ENCODE measurements at places on chromosomes 5 and 9.

- DNase-seq, result no peak
Observed at GRCh38 chr9:125633116-125633745, 73.8 kb downstream of the MAPKAP1 start.

DNA sequence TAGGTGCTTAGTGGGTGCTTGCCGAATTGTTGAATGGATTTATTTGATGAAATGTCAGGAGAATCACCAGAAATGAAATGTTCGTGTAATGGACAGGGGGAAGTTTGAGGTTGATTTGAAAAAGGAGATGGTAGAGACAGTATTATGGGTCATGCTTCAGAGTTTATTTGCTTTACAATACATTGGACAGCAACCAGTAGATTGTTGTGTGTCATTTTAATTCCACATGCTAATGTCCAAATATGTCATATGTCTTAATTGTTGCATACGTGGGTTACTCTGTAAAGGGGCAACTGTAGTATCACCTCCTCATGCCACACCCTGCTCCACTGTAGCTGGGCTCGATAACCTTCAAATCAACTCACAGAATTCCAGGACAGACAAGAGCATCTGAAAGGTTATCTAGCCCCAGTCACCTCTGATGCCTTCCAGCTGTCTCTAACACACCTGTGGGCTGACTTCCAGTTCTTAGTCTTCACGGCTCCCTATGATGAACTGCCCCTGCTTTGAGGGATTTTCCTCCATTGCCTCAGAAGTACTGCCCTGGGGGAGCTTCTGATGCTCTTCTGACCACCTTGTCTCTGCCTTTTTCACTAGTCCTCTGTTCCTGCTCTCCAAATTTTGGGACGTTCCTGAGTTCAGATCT is 1.7 kb downstream of the PDCD1LG2 start:
- no peak for DNase-seq

GRCh38 chr5:65967288-65968066 is 41.1 kb downstream of the ERBIN start:
- DNase-seq, result no peak

GRCh38 chr9:105257809-105258208 is 13.4 kb downstream of the SLC44A1 start:
- no peak for DNase-seq

- DNase-seq, result no peak
Observed at GRCh38 chr9:25207402-25208195, 470.6 kb downstream of the TUSC1 start.

- DNase-seq, result no peak
Observed at GRCh38 chr9:108017671-108018070, 528.1 kb upstream of the KLF4 start.

DNA sequence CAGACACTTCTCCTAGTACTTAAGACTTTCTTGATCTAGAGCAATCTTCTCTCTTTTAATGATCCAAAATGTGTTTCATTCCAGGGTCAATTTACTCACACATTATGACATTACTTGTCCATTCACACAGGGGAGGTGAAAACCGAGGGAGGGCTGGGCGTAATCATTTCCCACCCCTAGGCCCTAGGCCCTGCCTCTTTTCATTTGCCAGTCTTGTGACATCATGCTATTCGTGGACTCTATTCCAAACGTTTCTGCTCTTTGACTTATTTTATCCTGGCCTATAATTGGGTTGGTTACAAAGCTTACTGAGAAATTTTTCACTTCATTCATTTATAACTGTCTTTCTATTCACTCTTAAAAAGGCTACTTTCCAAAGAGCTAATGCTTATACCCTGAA is 2.4 kb downstream of the DCAF12 start:
- no peak for DNase-seq

- no peak for DNase-seq
Observed at GRCh38 chr9:95570150-95570549, 53.4 kb upstream of the PTCH1 start.

GRCh38 chr9:92954049-92954861 is 6.9 kb downstream of the FGD3 start:
- DNase-seq, result no peak

- DNase-seq, result no peak
Observed at GRCh38 chr5:129174480-129174879, 79.9 kb downstream of the ISOC1 start.

DNA sequence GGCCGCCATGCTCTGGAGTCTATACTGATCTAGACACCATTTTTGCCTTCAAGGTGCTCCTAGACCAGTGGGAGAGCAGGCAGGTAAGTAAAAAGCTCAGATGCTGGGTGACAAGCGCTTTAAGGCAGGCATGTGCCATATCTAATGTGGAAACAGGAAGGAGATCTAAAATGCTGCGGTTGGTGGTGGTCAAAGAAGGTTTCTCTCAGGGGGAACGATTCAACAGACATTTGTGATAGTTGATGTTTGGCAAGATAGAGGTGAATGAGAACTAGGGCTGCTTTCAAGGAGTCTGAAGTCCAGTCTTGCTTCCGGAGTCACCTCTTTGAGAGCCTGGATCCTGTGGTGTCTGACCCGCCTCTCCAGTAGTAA is 146.2 kb upstream of the KLF4 start:
- DNase-seq, result no peak

- DNase-seq, result no peak
Observed at GRCh38 chr5:126098330-126099017, 324.7 kb upstream of the GRAMD2B start.

DNA sequence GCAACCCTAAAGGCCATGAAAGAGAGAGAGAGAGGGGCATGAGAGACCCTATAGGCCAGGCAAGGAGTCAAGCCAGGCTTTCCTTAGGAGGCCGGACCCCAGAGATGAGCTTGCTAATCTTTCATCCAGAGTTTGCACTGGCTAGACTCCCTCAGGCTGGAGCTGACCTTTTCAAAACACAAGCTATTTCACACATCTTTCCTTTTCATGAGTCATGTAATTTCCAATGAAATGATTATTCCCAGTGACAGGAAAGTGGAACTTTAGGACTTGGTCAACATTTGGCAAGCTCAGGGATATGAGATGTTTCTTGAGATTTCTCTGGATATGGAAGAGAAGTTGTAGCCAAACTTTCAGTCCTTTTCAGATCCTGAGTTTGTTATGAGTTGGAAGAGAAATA is 117.7 kb downstream of the TARS1 start:
- no peak for DNase-seq

DNA sequence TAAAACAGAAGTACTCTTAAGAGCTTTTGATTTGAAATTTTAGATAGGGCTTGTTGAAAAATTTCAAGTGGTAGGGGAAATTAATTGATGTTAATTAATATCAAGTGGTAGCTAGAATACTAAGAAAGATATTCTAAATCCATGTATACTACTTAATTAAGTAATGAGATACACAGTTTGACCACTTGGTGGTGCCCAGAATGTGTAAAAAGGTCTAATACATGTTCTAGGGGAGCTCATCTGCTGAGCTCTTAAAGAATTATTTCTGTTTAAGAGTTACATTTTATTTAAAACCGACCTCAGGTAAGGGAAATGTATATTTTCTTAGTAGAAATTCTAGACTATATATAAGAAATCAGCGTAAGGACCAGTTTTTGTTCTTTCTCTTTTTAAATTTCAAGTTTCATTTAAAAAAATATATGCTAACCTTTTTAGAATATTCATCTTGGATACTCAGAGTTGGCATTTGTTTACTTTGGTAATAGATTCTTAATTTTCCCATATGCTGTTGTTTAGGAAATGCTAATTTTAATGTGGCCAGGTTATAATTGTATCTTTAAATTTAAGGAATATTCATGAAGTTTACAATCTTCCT is 61.5 kb downstream of the LNPEP start:
- DNase-seq, result no peak
